ENCODE measurements at places on chromosomes 7 and 10. TPM values are rescaled to one million over a fixed set of nuclear protein-coding genes. Genes with fewer than 3 reads are reported as not detected.

ANKRD30A gene
- total RNA-seq, result 0.97 TPM

DNA sequence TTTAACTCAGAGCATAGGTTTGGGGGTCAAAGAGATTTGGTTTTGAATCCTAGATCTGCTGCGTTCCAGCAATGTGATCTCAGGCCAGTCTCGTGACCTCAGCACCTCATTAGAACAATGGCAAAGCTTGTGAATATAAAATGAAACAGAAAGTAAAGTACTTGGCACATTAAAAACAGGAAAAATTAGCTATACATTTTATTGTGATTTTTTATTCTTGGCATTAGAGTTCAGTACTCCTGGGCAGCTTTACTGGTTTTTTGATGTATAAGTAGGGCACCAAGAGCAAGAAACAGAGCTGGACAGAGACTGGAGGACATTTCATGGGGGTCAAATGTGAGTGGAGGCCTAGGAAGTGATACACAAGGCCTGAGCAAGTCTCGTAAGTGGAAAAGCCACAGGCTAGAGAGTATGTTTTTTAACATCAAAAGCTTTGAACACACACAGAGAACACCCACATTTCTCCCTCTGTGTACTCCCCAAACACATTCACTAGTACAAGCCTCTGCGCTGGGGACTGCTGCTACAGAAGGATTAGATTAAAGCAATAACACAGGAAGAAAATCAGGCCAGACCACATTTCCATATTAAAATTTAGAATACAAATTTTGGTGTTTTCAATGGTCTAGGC lies 157.2 kb upstream of the SLC25A13 start:
- DNase-seq, result no peak

CLDN4 gene
- 0.86 TPM for total RNA-seq

GRCh38 chr7:108149119-108149518 lies 19.0 kb upstream of the LAMB4 start:
- DNase-seq, result no peak

DNA sequence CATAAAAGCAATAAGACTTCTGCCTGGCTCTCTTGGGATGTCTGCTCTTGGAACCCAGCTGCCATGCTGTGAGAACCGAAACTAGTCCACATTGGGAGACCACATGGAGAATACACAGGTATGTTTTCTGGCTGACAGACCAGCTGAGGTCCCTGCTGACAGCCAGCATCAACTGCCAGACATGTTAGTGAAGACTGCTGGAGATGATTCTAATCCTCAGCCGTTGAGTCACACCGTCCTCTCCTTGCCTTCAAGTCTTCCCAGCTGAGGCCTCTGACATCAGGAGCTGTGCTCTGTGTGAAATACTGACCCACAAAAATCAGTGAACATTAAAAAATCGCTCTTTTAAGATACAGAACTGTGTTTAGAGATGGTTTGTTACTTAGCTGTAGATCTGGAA lies 36.9 kb upstream of the AGR2 start:
- DNase-seq, result peak; percentile 22

DNA sequence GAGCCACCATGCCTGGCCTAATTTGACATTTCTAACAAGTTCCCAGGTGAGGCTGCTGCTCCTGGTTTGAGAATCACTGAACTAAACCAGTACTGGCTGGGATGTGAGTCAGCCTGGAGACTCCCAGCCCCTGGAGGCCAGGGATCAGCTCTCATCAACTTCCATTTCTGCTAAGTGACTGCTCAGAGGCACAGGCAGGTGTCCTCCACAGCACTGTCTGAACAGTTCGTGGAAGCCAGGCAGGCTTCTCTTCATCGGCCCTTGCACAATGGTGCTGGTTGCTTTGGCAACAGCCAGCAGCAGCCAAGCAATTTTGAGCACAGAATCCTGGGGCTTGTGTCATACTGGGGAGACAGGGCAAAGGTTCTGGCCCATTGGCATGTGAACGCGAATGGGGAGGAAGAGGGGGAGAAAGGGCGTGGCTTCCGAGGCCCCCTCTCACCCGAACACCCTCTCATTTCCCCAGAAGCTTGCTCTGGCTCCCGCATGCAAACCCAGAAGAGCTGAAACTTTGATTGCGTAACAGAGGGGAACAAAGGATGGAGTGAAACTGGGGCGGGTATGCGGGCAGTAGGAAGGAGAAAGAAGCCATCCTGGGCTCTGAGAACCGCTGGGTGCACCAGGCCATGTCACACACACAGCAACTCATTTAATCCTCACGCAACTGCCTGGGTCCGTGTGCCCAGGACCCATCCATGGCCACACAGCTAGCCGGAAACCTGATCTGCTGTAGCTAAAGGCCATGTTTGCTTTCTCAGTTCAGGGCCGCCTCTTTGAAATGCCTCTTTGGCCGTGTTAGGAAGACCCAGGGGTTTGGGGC lies 9.0 kb upstream of the POR start:
- peak; percentile 83 for DNase-seq

DNA sequence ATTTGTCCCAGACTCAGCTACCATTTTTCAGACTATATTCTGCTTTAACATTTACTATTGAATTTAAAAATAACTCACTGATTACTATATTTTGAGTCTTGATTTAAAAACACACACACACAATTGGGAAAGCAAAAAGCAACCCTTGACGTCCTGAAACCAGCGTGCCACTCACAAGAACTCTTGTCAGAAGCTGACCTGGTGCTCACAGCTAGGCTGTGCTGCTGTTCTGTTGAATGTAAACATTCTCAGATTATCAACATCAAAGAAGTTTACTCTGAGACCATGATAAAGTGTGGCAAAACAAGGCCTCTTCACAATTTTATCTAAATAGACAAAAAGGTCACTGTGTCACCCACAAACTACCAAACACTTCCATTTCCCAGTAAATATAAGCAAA lies 62.6 kb upstream of the CACNA2D1 start:
- peak; percentile 16 for DNase-seq

ZNRF2 gene
- total RNA-seq, result 6.5 TPM

BAIAP2L1 gene
- total RNA-seq, result 9.1 TPM

GRID2IP gene
- total RNA-seq, result not detected

- DNase-seq, result peak; percentile 74
These were observed 48.1 kb downstream of the CTTNBP2 start for GRCh38 chr7:117825132-117825531.

NPFFR1 gene
- not detected for total RNA-seq

All from fibroblast of villous mesenchyme (primary cell).